ENCODE measurements at places on chromosomes 11 and 22.
A peak's percentile ranks its signal among the peaks of the same experiment; 100 is the strongest.

GRCh38 chr11:126680131-126680530 lies 320.4 kb downstream of the KIRREL3 start:
- no peak for DNase-seq

- DNase-seq: no peak
Observed at GRCh38 chr11:78397398-78397797, 20.2 kb downstream of the GAB2 start.

GRCh38 chr11:130209128-130209932 lies 49.7 kb downstream of the ST14 start:
- no peak for DNase-seq

DNA sequence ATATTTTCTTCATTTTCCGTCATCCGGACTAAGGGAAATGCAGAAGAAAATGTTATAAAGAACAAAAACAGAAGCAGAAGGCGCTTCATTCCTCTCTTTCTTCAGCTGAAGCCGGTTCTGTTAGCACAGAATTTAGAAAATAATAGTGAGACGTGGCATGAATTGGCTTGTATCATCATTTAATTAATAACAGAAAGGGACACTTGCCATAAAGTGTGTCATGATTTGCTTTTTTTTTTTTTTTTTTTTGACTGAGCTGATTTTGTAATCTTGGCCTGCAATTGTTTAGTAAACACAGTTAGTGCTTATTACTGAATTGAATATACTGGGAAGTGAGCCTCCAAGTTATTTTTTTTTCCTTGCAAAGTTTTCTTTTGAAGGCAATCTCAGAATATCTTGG lies at the start of gene MMP27:
TSS of gene MMP27 (minus strand) at position 144 of the 400 bp plus-strand sequence. CDS start at position 89, 55 bp downstream.
- no peak for DNase-seq

DNA sequence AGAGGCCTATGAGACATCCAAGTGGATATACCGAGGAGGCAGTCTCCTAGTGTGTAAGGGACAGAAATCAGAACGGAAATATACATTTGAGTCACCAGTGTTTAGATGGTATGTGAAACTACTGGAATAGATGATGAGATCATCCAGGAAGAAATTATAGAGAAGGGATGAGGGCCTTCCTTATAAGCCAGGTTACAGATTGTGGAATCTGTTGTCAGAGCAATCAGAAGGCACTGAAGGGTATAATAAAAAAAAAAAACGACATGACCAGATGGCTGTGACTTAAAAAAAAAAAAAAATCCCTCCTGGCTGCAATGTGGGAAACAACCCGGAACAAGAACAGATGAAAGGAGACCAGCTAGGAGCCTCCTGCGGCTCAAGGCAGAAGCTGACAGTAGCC lies 2.7 kb downstream of the MAJIN start:
- DNase-seq: no peak

- no peak for DNase-seq
Observed at GRCh38 chr11:5486003-5486402, 2.5 kb upstream of the OR52D1 start.

GRCh38 chr22:30508216-30508615 lies 2.7 kb upstream of the SEC14L4 start:
- no peak for DNase-seq

DNA sequence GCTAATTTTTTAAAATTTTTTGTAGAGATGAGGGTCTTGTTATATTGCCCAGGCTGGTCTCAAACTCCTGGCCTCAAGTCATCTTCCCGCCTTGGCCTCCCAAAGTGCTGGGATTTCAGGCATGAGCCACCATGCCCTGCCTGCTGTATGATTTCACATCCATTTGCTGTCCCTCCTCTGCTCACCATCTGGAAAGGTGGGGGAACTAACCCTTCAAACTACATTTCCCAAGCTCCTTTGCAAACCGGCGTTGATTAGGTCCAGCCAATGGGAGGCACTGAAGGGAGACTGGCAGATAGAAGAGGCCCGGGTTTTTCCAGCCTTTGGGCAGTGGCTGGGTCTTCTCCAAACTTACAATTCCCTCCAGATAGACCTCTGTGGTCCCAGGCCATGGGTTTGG lies 19.3 kb downstream of the RFPL1 start:
- DNase-seq: no peak

GRCh38 chr11:121539000-121539399 lies 86.2 kb upstream of the SORL1-AS1 start:
- no peak for DNase-seq

DNA sequence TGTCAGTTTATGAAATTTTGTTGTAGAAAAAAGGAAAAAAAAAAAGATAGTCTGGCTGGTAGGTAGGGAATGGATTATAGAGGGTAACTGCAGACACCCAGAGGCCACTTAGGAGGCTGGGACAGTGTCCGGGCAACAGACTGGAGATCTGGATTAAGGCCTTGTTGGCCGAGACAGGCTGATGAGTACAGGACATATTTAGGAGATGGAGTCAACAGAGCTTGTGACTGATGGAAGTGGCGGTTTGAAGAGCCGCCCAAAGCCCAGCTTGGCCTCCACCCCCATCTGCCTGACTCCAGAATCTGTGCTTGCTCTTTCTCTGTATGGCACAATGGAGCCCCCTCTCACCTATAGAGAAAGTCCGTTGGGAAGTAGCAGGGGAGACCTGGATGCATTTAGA lies 7.6 kb downstream of the PLEKHB1 start:
- no peak for DNase-seq

GRCh38 chr11:107043242-107044006 lies 25.1 kb upstream of the GUCY1A2 start:
- peak; percentile 98 for DNase-seq

- DNase-seq: no peak
Observed at GRCh38 chr11:47908198-47908597, 60.0 kb upstream of the NUP160 start.

- no peak for DNase-seq
Observed at GRCh38 chr22:19872779-19873137, 18.1 kb upstream of the GNB1L start.

DNA sequence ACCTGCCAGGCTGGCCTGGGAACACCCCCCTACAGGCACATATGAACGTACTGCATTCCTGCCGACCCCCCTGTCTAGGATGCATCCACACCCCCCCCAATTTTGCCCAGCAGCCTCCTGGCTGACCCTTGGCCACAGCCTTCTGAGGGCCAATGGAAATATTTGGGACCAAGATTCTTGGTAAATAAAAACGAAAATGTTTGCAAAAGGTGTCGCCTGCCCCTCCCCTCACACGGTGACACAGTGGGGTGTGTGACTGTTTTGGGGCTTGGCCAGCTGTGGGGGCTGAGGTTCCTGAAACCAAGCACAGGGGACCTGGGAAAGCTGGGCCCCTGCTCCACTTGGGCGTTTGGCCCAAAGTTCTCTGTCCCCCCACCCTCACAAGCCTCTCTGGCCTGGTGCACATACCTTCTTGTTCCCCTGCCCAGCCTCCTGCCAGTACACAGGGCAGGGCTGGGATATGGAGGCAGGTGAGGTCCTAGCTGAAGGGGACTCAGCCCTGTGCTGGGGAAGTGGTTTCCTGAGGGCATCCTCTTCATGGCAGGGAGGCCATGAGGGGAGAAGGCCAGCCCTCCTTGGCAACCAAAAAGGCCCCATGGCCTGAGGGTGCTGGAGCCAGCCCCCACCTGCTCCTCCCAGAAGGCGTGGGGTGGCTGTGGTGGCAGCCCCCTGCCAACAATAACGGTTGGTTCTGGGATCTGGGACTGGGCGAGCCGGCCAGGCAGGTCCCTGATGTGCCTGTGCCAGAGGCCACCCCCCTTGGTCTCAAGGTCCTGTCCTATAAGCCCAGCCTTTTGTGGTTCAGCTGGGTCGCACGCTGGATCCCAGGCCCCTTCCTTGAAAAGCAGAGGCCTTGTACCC lies 2.1 kb upstream of the CRACR2B start:
- DNase-seq: no peak

GRCh38 chr22:23175817-23176644 lies 4.3 kb upstream of the BCR start:
- DNase-seq: no peak

- DNase-seq: no peak
Observed at GRCh38 chr11:80822308-80822707, 1381.5 kb upstream of the TENM4 start.

GRCh38 chr11:118842369-118842768 lies 41.3 kb upstream of the CXCR5 start:
- no peak for DNase-seq

GRCh38 chr11:22341588-22341931 lies 3.4 kb downstream of the SLC17A6 start:
- no peak for DNase-seq

DNA sequence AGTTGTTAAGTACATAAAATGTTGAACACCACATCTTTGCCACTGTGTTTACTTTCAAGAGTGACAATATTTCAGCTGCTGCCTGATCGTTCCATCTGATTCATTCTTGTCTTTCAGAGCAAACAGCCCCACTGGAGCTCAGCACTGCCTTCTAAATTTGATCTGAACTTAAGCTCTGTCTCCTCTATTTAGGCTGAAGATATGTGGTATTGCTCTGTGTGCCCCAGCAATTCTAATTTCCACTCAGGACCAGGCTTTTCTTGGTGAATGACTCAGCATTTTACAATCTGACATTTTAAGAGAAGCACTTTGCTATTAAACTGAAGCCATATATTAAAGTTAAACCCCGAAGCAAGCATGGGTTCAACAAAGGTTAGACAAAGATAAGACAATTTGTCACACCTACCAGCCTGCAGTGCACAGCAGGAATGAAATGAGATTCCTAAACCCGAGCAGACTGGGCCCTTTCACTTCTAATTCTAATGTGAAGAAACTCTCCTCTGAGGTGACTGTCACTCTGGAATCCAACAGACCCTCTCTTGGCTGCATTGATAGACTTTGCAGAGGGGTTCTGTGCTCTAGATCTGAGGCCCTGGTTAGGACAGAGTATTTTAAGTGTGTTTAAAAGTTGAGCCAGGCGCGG lies 41.7 kb upstream of the PLET1 start:
- DNase-seq: no peak

GRCh38 chr11:13333456-13333957 lies 55.9 kb downstream of the BMAL1 start:
- DNase-seq: no peak

DNA sequence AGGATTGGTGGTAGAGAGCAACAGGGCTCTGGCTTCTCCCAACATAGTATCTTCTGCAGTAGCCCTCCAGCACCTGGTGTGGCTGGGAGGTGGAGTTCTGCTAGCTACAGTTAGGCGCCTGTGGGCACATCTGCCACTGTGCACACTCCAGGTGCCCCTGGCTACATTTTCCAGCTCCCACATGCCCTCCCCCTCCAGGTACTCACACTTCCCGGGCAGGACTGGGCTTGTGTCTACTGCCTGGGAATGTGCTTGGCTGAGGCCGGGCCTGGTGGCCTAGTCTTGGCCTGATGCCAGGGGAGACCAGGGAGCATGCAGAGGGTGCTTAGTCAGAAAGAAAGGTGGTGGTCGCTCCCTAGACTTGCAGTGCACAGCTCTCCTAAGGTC lies 15.8 kb downstream of the PHLDB1 start:
- no peak for DNase-seq

GRCh38 chr11:67640758-67641337 lies 1.3 kb upstream of the TBX10 start:
- DNase-seq: no peak

DNA sequence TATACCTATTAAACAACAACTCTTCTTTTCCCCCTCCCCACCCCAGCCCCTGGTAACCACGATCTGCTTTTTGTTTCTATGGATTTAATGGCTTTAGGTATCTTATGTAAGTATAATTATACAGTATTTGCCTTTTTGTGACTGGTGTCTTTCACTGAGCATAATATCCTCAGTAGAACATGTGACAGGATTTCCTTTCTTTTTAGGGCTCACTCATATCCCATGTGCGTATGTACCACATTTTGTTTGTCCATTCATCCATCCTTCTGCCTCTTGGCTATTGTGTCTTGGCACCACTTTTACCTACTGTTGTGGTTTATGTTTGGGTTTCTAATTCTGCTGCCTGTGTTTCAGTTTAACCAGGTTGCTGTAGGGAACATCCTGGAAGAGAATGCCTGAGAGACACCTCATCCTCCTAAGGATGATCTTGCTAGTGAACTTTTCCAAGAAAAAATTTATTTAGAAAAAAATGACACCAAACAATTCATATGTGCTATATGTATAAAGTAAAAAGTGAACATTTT lies 77.6 kb upstream of the SESN3 start:
- DNase-seq: no peak

Data from GM04503 (cell line).